ENCODE measurements at places on chromosomes 2 and 18.

DNA sequence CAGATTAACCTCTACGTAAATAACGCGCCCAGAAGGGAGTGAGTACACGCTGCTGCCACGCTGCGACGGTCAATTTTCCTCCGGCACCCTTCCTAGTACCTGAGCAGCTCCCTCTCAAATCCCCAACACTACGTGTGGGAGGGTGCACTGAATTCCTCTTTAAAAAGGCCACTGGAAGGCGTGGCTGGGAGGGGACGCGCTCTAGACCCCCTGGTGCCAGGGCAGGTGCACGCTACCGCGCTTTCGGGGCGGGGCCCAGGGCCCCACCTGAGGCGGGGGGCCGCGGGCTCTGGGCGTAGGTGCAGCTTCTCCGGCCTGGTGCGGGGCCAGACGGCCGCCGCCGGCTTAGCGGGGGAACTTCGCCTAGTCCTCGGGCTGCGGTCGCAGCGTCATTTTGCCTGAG is 668 bp upstream of the ANKRD12 start:
- DNase-seq: no peak

DNA sequence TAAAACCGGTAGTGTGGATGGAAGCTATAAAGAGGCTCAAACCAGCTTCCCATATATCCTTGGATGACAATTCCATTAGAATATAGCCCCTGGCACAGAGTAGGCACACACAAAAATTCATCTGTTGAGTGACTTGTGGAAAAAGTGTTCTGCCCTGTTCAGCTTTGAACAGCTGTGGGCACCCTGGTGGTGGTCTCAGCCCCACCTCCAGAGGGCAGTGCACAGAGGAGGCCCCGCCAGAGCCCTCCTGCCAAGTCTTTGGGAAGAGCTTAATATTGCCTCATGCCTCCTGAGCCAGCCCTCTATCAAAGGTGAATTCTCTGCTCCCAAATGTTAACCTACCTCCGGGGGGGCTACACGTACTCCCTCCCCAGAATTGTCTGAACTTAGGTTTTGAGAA is 30.4 kb downstream of the EPAS1 start:
- DNase-seq: no peak

GRCh38 chr18:54616220-54616848 is 25.3 kb downstream of the DYNAP start:
- no peak for DNase-seq

- no peak for DNase-seq
These were observed 30.1 kb upstream of the THOC1 start for GRCh38 chr18:297936-298335.

DNA sequence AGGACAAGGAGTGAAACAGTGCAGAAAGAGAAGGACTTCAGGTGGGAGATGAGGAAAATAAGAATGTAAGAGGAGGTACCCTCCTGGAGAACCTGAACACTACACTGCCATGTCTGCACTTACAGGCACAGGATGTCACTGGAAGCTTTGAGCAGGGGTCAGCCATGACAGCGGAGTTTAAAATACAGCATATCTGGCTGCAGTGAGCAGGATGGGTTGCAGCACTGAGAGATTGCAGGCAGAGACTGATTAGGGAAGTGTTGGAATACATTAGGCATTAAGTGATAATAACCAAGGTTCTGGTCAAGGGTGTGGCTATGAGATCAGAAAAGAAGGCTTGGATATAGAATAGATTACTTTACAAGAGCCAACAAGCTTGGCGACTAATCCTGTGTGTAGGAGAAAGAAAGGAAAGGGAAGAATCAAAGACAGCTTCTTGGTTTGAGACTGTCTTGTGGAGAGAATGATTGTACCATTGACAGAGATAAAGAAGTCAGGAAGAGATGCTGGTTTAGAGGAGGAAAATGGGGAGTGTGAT is 171.1 kb upstream of the RBMS1 start:
- DNase-seq: no peak

DNA sequence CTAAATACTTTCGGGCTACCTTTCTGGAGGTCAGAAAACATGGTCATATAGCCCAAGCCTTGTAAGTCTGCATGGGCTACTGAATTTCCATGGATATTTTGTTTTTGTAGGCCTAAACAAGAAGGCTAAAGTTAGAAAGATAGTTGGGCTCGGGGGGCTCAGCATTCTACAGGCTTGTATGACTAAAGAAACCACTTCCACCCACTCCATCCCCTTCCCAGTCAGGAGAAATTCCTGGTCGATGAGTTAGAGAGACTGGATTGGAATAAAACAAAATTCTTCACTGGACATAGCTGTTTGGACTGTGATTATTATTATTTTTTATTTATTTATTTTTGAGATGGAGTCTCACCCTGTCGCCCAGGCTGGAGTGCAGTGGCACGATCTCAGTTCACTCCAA is 539.4 kb upstream of the TNP1 start:
- DNase-seq: no peak

DNA sequence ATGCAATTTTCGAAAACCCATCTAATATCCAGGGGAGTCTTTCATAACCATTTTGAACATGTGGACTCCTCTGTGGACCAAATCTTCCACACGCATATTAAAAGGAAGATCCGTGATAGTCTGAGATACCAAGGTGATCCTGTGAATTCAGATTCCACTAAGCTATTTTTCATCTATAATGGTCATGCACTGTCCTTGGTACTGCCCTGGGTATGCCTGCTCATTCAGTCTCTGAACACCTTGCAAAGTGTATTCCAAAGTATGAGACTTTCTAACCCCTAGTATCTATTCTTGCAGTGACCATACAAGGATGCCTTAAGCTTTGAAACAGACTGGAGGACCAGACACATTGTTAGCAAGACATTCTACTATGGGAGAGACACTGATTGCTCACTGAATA is 217.6 kb upstream of the CCDC150 start:
- DNase-seq: no peak

- no peak for DNase-seq
These were observed 13.6 kb downstream of the AQP12A start for GRCh38 chr2:240705204-240705791.

DNA sequence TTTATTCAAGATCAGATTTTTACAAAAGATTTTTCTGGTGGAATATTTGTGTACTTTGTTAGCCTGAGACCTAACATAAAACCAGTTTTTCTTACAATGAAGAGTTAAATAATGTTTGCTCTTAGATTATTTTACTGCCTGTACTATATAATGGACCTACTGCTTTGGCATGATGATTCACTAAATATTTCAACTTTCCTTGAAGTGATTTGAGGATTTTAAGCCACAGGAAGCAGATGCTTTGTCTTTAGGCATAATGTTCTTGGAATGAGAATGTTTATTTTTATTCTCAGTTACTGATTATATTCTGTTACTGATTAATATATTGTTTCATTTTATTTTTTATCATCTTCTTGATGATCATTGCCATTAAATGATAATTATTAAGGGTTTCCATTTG is 175.3 kb upstream of the LRP1B start:
- no peak for DNase-seq

GRCh38 chr2:160324161-160324800 is 124.2 kb upstream of the ITGB6 start:
- no peak for DNase-seq

- DNase-seq: no peak
These were observed 582.8 kb downstream of the ZEB2 start for GRCh38 chr2:143936848-143937722.

GRCh38 chr18:53375621-53376020 is 848.8 kb downstream of the MBD2 start:
- DNase-seq: no peak

DNA sequence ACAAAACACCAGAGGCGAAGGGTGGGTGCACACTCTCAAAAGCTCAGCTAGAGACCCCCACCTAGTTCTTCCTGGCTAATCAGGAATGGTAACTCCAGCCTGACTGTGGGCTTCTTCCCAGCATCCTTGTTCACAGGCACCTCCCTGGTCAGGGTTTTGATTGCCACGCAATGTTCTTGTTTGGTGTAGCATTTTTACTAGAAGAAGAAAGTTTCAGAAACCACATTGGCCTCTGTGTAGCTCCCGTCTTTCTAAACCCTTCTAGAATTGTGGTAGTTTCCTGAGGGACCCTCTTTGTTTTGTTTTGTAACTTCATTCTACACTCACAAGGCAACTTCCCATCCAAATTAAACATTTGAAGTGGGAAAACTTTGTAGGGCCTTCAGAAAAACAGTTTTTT is 254.5 kb upstream of the EPAS1 start:
- DNase-seq: no peak

GRCh38 chr2:11720752-11721151 is 25.7 kb upstream of the LPIN1 start:
- no peak for DNase-seq

DNA sequence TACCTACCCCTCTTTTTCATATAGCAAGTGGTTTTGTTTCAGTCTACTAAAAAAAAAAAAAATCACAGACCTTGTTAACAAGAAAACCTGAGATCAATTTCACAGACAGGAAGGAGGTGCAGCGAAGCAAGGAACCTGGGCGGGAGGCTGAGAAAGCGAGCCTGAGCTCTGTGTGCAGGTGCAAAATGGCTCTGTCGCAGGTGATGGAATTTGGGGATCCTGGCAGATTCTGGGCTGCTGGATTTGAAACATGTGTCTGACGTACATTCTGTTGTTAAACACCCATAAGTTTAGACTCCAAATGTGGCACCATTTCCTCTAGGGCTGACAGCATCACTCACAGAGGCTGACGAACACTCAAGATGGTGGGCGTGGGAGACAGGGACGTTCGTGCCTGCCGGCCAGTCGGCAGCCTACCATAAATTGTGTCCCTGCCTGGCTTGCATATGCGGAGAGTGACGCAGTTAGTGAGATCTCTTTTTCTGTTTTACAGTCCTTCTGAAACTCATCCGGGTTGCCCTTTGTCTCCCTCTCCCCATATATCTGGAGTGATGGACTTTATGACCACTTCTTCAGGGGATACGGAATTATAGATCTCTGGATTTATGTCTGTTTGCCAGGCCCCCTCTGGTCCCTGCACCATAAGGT is 8.8 kb upstream of the DDX1 start:
- DNase-seq: no peak

DNA sequence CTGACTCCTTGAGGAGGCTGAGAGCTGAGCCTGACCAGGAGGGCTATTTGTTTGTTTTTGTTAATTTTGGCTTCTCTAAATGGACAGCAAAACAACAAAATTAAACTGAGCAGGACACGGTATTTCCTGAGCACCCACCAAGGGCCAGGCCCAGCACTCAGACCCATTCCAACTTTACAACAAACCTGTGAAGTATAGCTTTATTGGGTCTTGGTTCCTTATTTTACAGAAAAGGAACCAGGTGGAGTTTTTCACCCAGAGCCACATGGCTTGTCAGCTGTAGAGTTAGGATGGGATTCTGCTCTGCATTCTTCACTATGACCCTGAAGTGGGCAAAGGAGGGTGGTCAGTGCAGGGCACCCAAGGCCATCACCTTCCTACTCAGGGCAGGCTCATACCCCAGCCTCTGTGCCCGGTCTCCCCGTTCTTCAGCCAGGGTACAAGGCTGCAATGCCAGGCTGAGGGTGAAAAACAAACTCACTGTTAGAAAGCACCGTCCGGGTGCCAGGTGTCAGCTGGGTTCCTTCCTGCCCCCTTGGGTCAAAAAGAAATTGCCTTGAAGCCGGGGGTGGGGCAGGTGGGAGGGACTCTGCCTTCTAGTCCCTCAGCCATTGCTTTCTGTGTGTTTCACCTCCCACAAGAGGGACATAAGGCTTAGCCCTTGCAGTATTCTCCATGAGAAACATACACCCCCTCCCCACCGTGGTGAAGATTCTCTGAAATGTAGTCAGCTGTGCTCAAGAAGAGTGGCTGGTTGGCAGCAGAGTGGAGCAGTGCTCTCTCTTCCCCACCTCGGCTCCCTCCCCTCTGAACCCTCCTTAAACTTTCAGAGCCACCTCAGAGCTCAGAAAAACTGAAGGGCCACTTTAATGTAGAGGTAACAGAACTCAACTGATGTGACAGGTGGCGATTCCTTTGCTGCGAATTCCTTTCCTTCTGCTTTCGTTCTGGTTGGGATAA is 2.2 kb downstream of the PSD4 start:
- DNase-seq: no peak

DNA sequence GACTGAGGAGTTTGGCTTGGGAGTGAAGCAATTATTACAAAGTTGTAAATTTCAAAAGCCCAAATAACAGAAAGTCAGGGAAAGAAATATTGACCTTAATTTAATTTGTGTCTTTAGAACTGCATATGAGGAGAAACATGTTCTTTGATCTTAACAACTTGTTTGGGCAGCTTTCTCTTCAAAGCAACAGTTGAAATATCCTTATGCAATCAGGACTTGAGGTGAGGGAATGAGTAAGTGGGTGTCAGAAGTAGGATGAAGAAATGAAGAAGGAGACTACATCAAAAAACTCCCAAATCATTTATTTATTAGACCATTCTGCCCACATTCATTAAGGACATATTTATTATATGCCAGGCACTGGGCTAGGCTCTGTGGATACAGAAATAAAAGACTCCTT is 129.4 kb downstream of the GCA start:
- no peak for DNase-seq

GRCh38 chr2:24907116-24907515 is 12.9 kb downstream of the ADCY3 start:
- no peak for DNase-seq

DNA sequence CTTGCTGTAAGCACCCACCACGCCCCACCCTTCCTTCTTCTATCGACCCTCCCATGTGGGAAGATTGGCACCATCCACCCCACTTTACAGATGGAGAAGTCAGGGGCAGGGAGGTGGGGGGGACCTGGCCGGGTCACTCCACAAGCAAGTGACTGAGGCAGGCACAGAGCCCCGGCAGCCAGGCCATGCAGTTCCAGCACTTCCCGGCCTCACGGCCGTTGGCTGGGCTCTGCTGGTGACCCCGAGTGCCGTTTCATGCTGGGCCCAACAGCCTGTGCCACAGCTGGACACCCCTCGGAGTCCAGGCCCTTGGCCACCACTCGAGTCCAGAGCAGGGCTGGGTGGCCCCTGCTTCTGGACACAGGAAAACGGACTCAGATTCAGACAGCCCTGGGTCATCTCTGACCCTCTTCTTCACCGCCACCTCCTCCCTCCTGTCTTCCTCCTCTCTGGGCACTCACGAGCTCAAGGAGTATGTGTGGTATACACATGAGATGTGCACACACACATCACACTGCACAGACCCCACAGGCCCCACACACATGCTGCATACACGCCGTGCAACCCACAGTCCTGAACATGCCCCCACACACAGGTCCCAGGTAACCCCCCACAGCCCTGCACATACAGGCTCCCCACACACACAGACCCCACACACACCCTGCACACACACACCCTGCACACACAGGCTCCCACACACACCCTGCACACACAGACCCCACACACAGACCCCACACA is 89.3 kb upstream of the GPC1 start:
- no peak for DNase-seq

DNA sequence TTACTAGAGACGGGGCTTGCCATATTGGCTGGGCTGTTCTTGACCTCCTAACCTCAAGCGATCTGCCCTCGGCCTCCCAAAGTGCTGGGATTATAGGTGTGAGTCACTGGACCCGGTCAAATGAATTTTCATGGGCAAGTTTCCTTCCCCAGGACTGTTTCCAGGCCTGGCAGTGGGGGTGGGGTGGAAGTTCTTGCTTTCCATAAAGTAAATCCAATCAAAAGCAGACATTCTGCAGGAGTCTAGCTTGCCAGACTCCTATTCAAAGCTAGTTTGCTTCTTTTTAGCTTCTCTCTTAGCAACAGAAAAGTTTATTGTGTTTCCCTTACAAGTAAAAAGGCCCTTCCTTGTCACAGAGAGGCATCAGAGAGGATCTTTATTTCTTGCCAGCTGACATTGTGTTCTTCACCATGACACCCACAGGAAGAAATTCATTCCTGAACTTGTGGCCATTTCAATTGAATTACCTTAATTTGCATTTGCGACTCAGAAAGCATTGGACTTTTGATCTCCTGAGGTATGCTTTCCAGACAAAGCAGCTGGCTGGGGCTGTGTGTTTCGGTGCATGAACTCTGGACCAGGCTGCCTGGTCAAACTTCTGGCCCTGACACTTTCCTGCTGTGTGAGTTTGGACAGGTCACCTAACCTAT is 37.9 kb downstream of the LYPD1 start:
- no peak for DNase-seq
